ENCODE measurements at places on chromosomes 5 and 9.

GRCh38 chr5:143342607-143343006 is 60.9 kb downstream of the NR3C1 start:
- no peak for DNase-seq

DNA sequence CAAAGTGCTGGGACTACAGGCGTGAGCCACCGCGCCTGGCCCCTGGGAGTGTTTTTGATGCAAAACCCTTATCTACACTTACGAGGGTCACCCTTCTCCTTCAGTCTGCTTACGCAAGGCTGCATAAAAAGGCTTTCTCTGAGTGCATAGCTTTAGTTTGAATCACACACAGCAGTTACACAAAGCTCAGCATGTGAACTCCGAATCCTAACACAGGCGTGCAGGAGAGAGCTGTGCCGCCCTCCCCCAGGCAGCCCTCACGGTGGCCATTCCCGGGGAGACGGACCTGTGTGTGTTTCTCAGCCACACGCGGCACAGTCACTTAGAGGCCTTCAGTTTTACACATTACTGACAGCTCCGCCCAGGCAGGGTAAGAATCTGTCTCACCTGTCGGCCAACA is 26.7 kb downstream of the EXD3 start:
- DNase-seq: no peak

GRCh38 chr5:127942246-127943060 is 141.1 kb upstream of the SLC12A2 start:
- no peak for DNase-seq

GRCh38 chr9:86434039-86434726 is 80.0 kb upstream of the TUT7 start:
- DNase-seq: no peak

DNA sequence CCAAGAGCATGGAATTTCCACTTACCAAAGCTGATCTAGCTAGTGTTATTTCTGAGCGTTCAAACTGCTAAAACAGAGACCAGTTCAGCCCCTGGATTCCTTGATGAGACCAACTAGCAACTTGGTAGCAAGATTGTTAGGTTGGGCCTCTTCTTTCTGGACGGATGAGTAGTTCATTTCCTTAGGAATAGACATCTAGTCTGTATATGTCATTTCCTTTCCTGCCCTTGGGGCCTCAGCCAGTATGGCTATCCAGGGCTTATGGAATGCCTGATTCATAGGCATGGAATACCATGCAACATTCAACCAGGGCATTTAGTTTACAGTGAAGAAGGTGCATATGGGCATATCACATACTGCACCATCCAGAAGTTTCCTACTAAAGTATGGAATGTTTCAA is 14.5 kb upstream of the LPAR1 start:
- DNase-seq: no peak

GRCh38 chr9:75692309-75692708 is 198.2 kb upstream of the PCSK5 start:
- no peak for DNase-seq

DNA sequence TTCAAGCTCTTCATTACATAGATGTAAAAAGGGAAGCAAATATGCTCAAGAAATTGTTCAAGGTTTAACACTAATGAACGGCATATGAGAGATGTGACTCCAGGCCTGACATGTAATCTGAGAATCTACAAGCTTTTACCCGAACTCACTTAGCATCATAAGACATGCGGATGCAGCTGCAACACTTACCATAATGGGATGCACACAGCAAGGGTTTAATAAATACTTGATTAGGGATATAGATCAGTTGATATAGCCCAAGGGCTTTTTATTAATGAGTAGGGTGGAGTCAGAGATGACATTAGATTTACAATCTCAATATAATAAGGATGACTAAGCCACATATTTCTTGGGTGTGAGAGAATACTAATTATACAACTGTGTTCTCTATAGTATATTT is 2215.5 kb downstream of the MAT2B start:
- no peak for DNase-seq

DNA sequence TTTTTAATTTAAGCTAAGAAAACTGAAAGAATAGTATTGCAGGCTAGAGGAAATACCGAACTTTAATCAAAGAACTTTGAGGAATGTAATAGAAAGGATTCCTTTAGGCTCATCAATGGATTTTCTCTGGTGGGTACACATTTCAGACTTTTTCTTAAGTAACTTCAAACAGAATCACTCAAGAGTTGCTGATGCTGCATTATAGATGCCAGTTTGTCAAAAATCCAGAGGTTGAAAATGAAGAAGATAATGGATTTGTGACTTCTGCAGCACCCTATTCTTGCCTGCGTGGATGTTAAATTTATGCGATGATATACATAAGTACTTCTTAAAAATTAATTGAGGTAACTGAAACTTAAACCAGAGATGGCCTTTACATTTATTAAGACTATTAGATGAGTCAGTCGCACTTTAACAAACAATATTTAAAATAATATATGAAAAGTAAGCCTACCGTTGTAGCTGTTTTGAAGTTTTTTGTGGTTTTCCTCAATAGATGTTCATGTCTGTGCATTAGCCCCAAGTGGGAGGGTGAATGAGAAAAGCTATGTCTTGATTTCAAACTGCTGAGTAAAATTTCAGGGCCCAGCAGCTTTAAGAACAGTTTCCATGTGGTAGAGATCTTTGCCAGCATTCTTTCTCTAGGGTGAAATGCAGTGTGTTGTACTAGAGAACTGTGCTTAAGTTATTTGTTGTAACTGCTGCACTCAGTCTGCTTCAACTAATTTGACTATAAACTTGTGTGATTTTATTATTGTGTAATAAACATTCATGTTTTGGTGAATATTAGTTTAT is at the start of gene OGN:
OGN (minus strand) TSS at position 537 of the 795 bp plus-strand sequence. CDS start 1,171 bp downstream, outside the sequence.
- DNase-seq: no peak

- DNase-seq: no peak
Measured at GRCh38 chr5:24609706-24610105, 35.1 kb downstream of the CDH10 start.

DNA sequence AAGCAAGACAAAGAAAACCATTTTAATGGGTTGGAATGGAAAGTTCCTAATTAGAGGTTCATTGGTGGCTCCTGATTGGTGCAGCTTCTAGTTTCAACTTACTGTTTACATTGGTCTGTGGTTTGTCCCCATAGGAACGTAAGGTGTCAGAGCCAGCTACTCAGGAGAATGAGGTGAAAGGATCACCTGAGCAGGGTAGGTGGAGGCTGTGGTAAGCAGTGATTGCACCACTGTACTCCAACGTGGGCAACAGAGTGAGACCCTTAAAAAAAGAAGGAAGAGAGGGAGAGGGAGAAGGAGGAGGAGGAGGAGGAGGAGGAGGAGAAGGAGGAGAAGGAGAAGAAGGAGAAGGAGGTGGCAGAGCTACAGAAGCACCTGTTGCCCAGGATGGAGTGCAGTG is 30.4 kb downstream of the KCNIP1 start:
- DNase-seq: no peak

DNA sequence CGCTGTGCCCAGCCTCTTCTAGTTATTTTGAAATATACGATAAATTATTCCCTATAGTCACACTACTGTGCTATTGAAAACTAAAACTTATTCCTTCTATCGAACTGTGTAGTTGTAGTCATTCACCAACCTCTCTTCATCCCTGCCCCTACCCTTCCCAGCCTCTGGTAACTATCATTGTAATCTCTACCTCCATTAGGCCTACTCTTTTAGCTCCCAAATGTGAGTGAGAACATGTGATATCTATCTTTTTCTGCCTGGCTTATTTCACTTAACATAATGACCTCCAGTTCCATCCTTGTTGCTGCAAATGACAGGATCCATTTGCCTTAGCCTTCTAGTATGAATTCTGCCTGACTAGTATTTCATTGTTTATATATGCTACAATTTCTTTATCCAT is 127.4 kb downstream of the PSAT1 start:
- DNase-seq: no peak

GRCh38 chr5:113487781-113488644 is at the start of gene MCC:
Gene MCC (minus strand): TSS chr5:113488453.
- DNase-seq: peak; percentile 28

DNA sequence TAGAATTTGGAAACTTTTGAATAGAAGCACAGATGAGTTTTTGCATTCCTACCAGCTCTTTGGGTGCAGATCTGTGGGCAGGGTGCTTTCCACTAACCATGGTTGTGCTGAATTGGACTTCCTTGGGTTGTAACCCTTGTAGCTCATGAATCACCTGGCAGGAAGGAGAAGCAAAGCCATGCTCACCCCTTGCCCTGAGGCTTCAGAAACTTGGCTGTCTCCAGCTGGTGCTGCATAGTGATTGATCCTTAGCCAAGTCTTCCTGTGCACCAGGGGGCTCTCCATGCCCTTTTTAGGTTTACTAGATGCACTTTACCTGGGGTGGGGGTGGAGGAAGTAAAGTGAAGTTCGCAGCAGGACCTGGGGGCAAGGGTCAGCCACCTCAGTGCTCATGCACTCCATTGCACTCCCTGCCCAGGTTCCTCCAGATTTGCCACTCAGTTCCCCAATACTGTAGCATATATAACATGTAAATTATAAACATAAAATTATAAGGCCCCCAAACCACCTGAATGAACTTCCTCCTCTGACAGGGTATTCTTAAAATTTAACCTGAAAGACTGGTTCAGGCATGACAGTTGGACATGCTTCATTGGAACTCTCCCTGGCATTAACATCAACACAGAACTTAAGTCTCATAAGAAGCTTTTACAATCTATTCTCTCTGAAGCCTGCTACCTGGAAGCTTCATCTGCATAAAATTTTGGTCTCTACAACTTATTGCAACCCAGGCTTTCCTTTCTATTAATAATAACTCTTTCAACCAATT is 25.8 kb upstream of the IFNA14 start:
- DNase-seq: no peak

Data from SHP77 treated with DMSO at 0.1 percent for 48 hours (cell line).